ENCODE measurements at places on chromosomes 2 and 18.

- DNase-seq: no peak
Observed at GRCh38 chr18:51072586-51073313, 42.7 kb downstream of the SMAD4 start.

DNA sequence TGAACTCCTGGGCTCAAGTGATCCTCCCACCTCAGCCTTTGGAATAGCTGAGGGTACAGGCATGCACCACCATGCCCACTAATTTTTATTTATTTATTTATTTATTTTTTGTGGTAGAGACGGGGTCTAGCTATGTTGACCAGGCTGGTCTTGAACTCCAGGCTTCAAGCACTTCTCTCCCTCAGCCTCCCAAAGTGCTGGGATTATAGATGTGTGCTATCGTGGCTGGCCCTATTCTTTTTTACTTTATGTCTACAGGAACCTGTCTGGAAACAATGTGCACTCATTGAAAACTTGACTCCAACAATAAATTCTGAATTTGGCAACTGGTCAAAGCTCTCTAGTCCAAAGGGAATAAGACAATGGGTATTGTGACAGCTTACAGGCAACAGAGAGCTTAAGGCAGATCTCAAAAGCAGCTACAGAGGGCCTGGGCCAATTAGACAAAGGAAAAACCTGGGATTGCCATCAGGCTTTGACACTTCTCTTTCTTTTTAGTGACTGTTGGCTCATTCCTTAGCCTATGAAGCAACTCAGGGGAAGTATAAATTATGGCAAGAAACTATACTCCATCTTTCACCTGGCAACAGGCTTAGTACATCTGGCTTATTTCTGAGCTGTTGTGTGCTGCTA, 55.1 kb upstream of the RAPGEF4 start:
- peak; percentile 45 for DNase-seq

DNA sequence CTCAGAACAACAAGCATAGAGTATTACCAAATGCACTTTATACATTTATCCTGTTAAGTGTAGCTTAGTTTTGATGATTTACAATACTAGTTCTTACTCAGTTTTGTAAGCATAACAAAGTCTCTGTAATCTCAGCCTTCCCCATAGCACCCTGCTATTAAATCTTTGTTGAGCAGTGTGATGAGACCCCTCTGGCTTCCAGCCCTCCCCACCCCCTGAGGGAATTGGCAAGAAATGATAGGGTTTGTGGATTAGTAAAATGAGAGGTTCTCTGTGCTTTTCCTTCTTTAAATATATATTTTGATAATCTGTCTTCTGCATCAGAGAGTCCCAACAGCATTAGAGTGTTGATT, 37.2 kb downstream of the ZNF521 start:
- DNase-seq: no peak

- no peak for DNase-seq
Observed at GRCh38 chr2:239814861-239815601, 210.1 kb downstream of the NDUFA10 start.

- peak; percentile 64 for DNase-seq
Observed at GRCh38 chr2:131104487-131105155, 515 bp upstream of the PLEKHB2 start.
